ENCODE measurements at places on chromosomes 3 and 15. TPM values are rescaled to one million over a fixed set of nuclear protein-coding genes. Genes with fewer than 3 reads are reported as not detected.

Gene ZNF620
- 6.9 TPM for total RNA-seq

DNA sequence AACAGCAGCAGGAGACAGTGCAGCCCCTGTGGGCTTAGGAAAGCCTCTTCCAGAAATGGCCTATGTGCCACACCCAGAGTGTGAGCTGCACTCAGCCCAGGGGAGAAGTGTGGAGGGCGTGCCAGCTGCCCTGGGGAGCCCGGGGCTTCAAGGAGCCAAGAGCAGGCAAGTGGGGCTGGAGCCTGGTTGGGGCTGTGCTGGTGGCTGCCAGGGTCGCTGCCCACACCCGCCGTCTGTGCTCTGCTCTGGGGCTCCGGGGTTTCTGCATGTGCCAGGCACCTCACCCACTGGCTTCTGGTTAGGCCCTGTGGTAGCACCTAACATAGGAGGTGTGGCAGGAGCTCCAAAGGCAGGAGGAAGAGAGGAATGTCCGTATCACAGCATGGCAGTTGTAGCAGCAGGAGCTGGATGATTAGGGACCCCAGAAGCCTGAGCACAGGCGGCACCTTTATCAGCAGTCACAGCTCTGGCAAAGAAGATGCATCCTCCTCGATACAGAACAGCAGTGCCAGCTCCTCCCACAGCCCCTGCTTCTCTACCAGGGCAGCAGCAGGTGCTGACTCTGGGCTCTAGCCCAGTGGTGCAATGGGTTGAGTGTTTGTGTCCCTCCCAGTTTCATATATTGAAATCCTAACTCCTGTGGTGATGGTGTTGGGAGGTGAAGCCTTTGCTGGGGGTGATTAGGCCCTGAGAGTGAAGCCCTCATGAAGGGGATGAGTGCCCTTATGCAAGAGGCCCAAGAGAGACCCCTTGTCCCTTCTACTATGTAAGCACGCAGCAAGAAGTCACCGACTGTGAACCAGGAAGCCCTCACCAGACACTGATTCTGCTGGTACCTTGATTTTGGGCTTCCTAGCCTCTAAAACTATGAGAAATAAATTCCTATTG is 70.0 kb upstream of the KLF13 start:
- no peaks in the 10 kb centered on the region for H3K36me3 ChIP-seq
- no peak for DNase-seq
- H3K27ac ChIP-seq = no peak overlapping the region
- H3K4me3 ChIP-seq = no peak overlapping the region

GRCh38 chr3:183519891-183520290 is 35.6 kb downstream of the KLHL6 start:
- H3K27ac ChIP-seq = no peak overlapping the region
- H3K36me3 ChIP-seq = no peaks in the 10 kb centered on the region
- DNase-seq = no peak
- H3K4me3 ChIP-seq = no peak overlapping the region
- no peaks in the 10 kb centered on the region for H3K4me1 ChIP-seq
- no peaks in the 10 kb centered on the region for H3K27me3 ChIP-seq

DNA sequence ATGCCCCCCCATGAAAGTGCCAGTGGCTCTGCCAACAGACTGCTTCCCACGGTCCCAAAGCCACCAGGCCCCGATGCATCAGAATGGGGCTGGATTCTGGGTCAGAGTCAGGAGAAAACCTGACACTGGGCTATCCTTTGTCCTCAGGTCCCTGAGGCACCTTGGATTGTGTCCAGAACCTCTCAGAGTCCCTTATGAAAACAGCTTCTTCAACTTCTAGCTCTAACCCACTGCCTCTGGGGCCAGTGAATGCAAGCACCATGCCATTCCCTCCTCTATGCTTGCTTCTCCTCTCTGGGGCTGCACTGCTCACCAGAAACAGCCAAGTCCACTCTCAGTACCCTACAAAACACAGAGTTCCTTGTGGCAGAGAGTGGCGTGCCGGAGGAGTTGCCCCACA is 9.9 kb downstream of the CRABP1 start:
- no peak for DNase-seq
- H3K27ac ChIP-seq = no peak overlapping the region
- no peaks in the 10 kb centered on the region for H3K27me3 ChIP-seq
- no peaks in the 10 kb centered on the region for H3K36me3 ChIP-seq
- no peak overlapping the region for H3K4me3 ChIP-seq
- peaks cover 12% of the 10 kb centered on the region for H3K4me1 ChIP-seq

- no peak overlapping the region for H3K27ac ChIP-seq
- no peak overlapping the region for H3K4me3 ChIP-seq
- no peaks in the 10 kb centered on the region for H3K36me3 ChIP-seq
- no peaks in the 10 kb centered on the region for H3K27me3 ChIP-seq
Observed at GRCh38 chr3:87145553-87145952, 81.6 kb upstream of the CHMP2B start.

Gene XCR1
- total RNA-seq = 1.4 TPM

DNA sequence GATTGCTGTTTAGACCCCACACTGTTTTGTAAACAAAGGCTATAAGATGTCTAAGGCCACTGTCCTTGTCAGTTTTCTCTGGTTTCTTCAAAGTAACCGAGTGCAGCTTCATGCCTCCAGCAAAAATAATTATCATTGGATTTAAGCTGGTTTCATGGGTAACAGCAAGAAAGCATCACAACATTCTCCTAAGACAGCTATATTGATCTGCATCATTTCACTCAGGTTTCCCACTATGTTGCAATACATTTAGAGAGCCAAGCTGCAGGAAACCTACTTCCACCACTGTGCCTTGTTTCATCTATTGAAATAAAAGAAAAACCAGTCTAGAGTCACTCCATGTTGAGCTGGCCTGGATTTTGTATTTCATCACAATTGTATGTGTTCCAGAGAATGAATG is 351.4 kb downstream of the OXSM start:
- no peak overlapping the region for H3K4me3 ChIP-seq
- no peaks in the 10 kb centered on the region for H3K4me1 ChIP-seq
- no peak overlapping the region for H3K27ac ChIP-seq

DNA sequence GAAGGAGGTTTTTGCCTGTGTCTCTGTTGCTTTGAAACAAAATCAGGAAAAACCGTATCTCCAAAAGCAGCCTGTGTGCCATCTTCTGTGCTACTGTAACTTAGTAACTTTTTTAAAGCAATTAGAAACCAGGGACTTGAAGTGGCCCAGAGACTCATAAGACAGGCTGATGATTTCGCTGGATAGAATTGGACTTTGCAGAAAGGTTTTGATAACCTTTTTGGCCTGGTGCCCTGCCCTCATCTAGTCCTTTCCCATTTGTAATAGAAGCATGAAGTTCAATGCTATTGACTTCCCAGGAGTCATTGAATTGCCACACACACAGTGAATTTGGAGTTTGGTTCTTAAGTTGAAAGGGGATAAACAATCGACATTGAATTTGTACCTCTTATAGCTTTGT is 157.2 kb downstream of the PTPRG start:
- peaks cover 3% of the 10 kb centered on the region for H3K4me1 ChIP-seq
- no peak overlapping the region for H3K4me3 ChIP-seq
- H3K36me3 ChIP-seq = no peaks in the 10 kb centered on the region
- DNase-seq = no peak

All from kidney (tissue), 22 donors.